NCI-H524 (cell line): ENCODE measurements at places on chromosomes 3 and 15.

GRCh38 chr3:142180761-142181362, 31.5 kb upstream of the TFDP2 start:
- DNase-seq, result peak; percentile 44

- no peak for DNase-seq
These were observed 15.1 kb downstream of the MTHFS start for GRCh38 chr15:79881668-79882067.

GRCh38 chr3:173891272-173892100, 493.9 kb downstream of the NLGN1 start:
- no peak for DNase-seq

DNA sequence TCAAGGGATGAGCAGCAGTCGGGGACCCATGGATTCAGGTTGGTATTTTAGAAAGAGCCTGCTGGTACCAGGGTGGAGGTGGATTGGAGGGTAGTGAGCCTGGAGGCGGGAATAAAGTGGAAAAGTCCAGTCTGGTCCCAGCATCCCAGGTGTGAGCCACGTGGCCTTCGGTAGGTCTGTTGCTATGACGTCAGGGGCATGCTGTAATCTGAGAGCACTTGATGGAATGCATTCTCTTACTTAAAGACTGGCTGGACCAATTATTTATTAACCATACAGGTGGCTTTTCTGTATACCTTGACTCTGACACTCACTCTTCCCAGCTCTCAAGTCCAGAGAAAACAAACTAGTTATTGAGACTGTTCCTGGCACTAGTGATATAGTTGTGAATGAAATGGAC, 389.9 kb upstream of the RGMA start:
- DNase-seq, result no peak

- DNase-seq, result no peak
These were observed 479.4 kb downstream of the RBMS3 start for GRCh38 chr3:29760226-29760685.

- DNase-seq, result no peak
These were observed 454.0 kb upstream of the ROBO2 start for GRCh38 chr3:76585794-76586392.

DNA sequence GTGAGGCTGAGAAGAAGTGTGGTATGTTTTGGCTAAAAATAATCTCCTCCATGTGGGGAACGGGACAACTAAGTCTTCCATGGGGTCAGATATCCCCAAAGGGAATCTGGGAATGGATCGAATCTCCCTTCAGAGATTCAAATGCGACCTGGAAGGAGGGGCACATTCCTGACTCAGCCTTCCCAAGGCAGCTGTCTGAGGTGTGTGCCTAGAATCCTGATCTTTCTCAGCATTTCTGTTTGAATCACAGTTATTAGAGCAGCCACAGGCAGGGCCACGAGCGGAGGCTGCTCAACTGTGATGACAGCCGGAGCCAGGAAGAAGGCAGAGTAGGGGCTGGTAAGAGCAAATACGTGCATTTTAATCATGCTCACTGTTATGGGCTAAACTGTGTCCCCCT, 135.1 kb downstream of the ADAMTS17 start:
- no peak for DNase-seq

DNA sequence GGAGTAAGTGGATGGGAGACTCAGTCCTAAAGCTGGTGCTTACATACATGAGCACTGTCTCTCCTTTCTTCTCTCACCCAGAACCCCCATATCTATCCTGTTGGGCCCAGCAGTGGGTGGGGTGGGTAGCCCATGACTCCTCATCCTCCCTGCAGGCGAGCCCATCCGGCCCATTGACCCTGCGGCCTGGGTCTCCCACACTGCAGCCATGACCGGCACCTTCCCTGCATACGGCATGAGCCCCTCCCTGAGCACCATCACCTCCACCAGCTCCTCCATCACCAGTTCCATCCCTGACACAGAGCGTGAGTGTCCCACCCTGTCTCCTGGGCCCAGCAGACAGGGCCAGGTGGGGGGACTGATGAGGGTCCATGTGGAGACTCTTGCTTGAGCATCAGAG, 8.0 kb upstream of the AP2M1 start:
- no peak for DNase-seq

- peak; percentile 92 for DNase-seq
These were observed 311.6 kb upstream of the CNTN4 start for GRCh38 chr3:1787094-1787493.

GRCh38 chr3:9080163-9080562, 116.9 kb upstream of the RAD18 start:
- no peak for DNase-seq

DNA sequence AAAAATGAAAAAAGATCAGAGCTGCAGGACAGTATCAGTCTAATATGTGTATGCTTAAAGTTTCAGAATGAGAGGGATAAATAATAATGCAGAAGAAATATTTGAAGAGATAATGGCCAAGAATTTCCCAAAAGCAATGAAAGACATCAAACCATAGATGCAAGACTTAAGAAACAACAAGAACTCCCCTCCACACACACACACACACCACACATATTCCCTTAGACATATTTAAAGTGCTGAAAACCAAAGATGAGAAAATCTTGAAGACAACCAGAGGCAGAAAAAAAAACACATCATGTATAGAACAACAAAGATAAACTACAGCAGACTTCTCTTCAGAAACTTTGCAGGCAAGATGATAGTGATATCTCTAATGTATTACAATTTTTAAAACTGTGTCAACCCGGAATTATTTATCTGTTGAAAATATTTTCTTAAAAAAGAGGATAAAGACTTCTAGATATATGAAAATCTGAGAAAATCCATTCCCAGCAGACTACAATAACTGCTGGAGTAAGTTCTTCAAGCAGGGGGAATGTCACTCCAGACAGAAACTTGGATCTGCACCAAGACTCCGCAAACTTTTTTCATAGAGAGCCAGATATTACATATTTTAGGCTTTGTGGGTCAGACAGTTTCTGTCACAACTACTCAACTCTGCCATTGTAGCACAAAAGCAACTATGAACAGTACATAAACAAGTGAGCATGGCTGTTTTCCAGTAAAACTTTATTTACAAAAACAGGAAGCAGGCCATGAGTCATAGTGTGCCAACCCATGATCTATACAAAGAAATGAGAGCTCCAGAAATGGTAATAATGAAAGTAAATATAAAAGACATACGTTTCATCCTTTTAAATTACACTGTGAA, 223.4 kb upstream of the CGNL1 start:
- no peak for DNase-seq

- no peak for DNase-seq
These were observed 29.3 kb upstream of the SH3BP5 start for GRCh38 chr3:15361494-15362214.

DNA sequence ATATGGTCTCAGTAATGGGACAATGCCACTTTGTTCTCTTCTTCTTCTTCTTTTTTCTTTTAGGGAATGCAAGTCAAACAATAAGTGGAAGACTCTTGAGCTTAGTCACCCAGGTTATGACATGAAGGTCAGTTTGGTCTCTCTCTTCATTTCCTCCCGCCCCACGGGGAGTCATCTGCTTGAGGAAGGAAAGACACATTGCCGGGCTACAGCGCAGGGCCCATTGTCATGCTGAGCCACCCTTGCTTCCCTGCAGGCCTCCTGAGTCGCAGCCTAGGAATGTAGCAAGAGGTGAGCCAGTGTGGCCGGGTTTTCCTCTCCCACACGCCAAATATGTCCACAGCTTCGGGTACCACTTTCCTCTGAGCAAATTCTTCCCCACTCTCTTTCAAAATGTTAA, 47.6 kb downstream of the RAP2B start:
- DNase-seq, result no peak

GRCh38 chr3:165817160-165817709, 20.0 kb downstream of the BCHE start:
- DNase-seq, result no peak
